LoVo (cell line): ENCODE measurements at places on chromosomes 5 and 9.

GRCh38 chr5:139363937-139364336 is 19.2 kb downstream of the SLC23A1 start:
- DNase-seq = no peak

DNA sequence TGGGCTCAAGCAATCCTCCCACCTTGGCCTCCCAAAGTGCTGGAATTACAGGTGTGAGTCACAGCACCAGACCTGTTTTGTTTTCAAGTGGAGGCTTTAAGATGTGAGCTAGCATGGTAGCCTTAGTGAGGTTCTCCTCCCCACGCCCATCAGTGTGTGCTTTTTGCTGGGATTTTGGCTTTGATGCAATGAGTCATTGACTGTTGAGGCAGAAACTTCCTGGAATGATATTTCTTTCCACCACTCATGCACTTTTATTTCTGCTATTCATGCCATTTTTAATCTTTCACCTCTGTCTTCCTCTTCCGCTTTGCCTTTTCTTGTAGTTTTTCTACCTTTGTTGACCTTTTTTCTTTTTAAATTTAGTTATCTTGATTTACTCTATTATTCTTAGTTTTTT is 4.2 kb upstream of the NFIL3 start:
- DNase-seq = peak; percentile 58

- DNase-seq = no peak
Observed at GRCh38 chr5:137129886-137130680, 369.0 kb downstream of the SPOCK1 start.

DNA sequence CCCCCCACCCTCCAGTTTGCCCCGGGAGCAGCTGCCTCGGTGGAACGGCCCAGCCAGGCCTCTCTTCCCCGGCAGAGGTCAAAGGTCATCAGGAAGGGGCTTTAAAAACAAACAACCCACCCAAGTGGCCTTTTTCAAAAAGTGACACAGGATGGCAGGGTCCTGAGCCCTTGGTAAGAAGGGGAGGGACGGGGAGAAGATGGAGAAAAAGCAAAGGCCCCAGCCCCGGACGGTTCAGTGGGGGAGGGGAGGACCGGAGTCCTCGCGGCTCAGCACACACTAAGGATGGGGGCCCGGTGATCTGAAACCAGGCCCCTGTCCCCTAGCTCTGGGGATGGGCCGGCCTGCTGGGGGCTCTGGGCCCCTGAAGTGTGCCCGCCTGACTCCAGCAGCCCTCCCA is 1.1 kb downstream of the PRRX2 start:
- no peak for DNase-seq

- DNase-seq = no peak
Observed at GRCh38 chr5:41524174-41524573, 13.8 kb upstream of the PLCXD3 start.

DNA sequence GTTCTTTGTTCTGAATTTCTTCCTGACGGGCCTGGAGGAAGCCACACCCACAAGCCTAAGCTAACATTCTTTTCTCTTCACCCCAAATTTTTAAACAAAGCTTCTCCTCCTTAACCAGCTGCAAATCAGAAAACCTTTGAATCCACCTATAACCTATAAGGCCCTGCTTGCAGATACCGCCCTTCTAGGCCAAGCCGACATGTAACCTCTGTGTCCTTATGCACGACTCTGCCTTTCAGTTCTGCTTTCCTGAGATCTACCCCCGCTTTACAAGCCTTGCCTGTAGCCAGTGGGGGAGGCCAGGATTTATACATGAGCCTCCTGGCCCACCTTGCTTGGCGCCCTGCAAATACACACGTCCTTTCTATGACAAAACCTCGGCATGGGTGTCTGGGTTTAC is 19.3 kb downstream of the BRD9 start:
- no peak for DNase-seq

GRCh38 chr5:52684051-52684450 is 103.7 kb upstream of the ITGA1 start:
- no peak for DNase-seq

DNA sequence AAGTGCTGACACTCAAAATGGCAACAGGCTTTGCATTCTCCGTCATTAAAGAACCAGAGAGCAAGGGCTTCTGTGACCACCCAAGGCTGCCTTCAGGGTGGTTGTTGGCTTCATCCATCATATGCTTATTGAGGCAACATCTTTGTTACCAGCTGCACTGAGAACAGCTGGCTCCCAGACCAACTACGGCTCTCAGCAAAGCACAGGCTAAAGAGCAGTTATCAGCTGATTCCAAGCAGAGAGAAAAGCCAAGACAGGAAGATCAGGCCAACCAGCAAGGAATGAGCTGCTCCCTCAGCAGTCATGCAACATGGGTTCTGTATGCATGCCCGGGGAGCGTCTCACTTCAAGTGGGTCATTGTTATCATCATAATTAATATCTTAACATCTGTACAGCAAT is 358.9 kb downstream of the ACTL7B start:
- DNase-seq = no peak

DNA sequence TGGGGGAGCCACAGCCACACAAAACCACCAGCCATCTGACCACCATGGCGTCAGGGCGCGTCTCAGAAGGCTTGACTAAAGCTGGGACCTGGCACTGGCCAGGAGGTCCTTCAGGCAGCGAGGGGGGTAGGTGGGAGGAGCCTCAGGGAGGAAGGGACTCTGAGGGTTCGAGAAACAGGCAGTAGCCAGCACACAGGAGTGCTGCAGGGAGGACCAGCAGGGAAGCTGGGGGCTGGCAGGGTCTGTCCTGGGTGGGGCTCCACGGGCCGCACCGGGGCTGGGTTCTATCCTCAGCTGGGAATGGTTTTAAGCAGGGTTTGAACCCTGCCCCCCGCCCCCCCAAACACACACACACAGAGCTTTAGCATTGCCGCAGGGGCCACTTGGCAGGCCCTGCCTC is 7.4 kb downstream of the FAM163B start:
- DNase-seq = no peak

GRCh38 chr9:11092974-11093373 is 480.2 kb upstream of the PTPRD start:
- no peak for DNase-seq

GRCh38 chr5:140481758-140482157 is 65.7 kb upstream of the EIF4EBP3 start:
- no peak for DNase-seq

DNA sequence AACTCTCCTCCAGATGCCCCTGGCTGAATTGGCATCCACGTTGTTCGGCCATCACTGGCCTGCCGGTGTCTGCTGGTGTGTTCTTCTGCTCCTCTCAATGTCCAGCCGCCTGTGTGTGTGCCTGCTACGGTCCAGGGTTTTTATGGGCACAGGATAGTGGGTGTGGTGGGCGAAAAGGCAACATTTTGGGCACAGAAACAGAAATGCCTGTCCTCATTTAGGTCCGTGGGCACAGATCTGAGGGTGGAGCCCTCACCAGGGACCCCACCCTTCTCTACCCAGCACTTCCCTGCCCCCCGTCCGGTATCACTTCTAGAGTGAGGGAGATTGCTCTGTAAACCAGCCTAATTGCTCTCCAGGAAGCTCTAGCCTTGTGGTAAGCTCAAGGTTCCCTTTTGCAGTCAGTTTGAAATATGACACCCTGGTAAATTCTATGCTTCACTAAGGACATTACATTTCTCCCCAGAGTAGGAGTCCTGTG is 410.1 kb downstream of the MAT2B start:
- no peak for DNase-seq

DNA sequence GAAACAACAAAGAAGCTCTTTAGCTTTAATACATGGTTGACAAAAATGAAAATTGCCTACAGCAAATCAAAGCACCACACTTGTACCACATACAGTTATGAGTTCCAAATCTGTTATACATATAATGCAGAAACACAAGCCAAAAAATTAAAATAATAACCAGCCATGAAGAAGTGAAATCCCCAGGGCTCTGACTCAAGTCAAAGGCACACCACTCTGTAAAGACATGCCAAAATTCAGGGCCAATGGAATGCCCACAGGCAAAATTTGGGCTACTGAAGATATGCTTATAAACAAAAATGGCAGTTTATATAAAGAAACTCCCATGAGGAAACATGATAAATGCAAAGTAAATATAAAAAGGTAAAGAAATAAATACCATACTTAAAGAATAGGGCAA is 29.0 kb downstream of the THBS4 start:
- no peak for DNase-seq

DNA sequence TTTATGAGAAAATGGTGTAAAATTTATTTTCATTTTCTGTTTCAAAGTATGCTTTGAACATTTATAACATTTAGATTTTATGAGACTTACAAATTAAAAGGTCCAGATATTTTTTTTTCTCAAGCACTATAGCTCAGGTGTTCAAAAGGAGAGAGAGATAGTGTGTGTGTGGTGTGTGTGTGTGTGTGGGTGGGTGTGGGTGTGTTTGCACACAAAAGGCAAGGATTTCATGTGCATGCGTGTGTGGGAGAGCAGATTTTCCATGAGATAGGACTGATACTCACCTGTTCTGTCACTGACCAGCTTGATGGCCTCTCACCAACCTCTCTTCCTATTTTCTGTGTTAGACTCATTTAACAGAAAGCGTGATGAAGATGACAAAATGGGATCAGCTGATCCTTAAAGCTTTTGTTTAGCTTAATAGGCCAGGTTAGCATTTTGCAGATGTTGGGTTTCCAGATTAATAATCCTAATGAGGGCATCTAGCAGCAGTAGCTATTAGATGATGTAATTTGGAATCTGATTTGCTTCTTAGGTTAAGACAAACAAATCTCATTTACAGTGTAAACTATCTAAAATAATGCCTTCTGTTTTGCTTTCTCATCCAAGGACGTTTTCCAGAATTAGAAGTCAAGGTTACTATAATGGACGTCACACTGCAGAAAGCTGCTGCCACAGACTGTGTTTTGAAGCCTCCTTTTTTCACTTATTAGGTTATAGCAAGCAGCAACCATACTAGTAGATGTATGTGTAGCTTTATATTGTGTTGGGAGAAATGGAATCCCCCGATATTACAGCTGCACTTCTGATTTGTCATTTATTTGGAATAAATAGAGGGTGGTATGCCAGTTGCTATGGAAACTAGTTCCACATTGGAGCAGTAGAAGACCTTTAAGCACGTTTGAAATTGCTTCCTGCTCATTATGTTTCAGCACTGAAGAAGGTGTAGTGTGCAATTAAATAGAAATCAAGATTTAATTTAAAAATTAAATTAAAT is 355.6 kb downstream of the TAF11L14 start:
- DNase-seq = no peak

DNA sequence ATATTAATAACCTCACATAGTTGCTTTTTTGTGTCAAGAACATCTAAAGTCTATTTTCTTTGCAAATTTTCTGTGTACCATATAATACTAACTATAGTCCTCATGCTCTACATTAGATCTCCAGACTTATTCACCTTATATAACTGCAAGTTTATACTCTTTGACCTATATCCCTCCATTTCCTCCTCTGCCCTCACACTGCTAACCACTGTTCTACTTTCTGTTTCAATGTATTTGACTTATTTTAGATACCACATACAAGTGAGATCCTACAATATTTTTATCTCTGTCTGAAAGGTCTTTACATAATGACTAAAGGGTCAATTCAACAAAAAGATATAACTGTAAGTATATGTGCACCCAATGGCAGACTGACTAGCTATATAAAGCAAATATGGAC is 789.7 kb upstream of the ZNF608 start:
- DNase-seq = no peak

DNA sequence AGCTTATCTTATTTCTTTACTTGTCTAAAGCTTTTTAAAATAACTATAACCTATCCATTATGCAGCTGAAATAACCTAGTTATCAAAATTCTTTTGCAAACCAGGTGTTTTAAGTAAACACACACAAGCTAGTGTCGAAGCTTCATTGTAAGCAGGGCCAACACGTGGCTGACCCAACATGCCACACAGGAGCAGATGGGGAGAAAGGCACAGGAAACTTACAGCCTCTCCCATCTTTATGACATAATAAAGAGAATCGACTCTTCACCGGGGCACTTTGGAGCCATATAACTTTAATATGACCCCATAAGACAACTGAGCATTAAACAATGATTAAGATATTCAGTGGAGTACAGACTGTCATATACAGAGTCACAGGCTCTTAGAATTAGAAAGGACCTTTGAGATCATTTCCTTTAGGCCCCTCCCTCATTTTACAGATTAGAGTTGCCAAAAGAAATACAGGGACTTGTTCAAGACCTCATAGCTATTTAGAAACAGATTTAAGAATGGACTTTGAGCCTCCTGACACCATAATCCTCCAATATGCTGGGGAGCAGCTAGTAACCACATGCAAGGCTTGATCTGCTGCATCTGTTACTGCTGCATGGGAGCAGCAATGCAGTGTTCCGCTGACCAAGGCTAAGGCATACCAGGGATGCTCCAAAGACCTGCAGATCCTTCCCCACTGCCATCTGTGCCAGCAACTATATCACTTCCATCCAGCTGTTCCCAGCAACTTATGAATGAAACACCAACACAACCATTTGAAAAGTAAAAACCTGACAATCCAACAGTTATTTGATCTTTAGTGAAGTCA is 75.4 kb downstream of the RASEF start:
- no peak for DNase-seq

DNA sequence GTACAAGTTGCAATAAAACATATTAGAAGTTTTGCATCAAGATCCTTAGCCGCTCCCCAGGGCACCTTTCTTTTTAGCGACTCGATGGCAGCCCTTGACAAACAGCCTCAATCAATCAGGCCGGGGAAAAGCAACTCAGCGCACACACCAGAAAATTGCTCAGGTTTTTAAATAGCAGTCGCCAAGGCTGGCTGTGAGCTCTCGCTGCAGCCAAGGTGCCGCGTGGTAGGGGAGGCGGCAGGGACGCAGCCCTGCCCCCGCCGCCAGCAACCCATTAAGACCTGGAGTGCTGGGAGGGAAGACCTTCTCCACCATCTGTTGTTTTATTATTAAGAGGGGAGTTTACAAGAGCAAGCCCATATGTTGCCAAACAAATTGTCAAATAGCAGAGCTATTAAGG is 22.6 kb downstream of the ASS1 start:
- DNase-seq = no peak

GRCh38 chr5:74282490-74282889 is 358.0 kb downstream of the ENC1 start:
- no peak for DNase-seq

DNA sequence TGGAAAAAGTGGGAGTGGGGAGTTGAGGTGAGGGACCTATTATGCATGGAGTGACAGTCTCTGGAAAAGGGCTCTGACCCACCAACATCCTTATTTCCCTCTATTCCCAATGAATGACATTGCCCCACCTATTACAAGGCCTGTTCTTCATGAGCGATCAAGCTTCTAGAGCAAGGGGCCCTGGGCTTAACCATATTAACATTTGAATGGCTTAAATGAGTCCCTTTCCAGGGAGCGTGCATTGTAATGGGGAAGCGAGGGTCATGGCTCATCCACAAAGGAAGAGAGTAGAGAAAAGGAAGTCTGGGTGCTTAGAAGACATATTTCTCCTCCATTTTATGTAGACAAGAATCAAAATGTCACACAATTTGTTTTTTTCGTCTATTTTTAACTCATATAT is 255.5 kb downstream of the CAAP1 start:
- no peak for DNase-seq

GRCh38 chr5:62695274-62695673 is 116.7 kb downstream of the LRRC70 start:
- DNase-seq = no peak

GRCh38 chr5:55517804-55518203 is 17.0 kb downstream of the PLPP1 start:
- DNase-seq = no peak
